Hepatic stellate cell (primary cell): ENCODE measurements at places on chromosomes 3 and 15.

- DNase-seq, result no peak
Observed at GRCh38 chr15:72820278-72820677, 36.7 kb upstream of the ADPGK start.

DNA sequence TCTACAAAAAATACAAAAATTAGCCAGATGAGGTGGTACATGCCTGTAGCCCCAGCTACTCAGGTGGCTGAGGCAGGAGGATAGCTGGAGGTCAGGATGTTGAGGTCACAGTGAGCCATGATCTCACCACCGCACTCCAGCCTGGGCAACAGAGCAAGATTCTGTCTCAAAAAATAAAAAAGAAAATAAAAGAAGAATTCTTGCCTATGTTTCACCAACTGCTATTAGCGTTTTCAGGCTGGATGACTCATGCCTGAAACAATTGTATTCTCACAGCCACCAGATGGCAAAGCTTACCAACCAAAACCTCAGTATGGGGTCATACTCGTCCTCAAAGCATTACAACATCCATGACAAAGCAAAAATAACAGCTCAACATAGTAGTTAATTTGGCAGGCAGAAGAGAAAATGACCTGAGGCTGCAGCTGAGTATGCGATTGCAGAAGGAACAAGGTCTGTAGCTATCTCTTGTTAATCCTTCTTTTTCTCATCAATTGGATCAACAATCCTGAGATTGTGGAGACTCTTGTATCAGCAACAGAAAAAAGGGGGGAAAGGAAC is 52.2 kb downstream of the TP53BP1 start:
- peak; percentile 83 for DNase-seq

GRCh38 chr3:172256101-172256734 is 192.0 kb downstream of the GHSR start:
- no peak for DNase-seq

DNA sequence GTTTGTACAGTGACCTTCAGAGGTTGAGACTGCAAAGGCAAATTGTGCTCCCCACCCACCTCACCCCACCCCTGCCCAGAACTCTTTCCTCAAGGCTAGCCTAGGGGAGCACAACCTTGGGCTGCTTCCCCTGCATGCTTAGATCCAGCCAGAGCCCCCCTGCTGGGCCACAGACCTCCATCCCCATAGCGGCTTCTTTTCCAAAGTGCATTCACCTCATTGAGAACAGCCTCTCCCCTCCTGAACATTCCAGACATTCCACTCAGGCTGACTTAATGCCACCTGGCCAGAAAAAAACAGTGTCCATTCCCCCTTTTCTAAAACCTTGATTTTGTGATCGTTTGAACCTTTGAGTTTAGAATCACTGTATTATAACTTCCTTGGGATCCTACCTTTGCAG is 124.4 kb upstream of the TOPAZ1 start:
- DNase-seq, result no peak

DNA sequence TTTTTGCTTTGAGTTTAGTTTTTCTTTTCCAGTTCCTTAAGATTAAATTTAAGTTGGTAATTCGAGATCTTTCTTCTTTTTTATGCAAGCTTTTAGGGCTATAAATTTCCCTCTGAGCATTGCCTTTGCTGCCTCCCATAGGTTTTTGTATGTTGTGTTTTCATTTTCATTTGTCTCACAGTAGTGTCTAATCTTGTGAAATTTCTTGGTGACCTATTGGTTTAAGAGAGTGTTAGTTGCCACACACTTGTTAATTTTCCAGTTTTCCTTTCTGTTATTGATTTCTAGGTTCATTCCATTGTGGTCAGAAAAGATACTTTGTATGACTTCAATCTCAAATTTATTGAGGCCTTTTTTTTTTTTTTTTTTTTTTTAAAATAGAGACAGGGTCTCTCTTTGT is 18.3 kb upstream of the IL20RB start:
- no peak for DNase-seq

- DNase-seq, result no peak
Observed at GRCh38 chr15:89855948-89856347, 37.8 kb downstream of the AP3S2 start.

- DNase-seq, result no peak
Observed at GRCh38 chr3:159978353-159978752, 10.3 kb upstream of the IL12A start.

DNA sequence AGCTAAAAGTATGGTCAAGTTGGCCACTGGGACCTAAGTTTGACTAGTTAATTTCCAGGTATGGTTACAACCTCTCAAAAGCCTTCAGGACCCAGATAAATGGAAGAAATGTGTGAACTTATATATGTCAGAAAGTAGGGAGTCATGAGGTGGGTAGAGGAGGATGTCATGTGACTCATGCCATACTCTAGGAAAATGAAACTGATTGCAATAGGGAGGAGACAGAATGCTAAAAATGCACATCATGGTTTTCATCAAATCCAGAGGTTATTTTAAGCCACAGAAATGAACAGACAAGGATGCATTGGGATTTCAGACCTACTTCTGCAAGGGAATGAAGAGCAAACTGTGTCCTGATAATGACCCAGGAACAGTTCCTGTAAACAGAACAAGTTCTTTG is 310.0 kb downstream of the EDEM1 start:
- no peak for DNase-seq

DNA sequence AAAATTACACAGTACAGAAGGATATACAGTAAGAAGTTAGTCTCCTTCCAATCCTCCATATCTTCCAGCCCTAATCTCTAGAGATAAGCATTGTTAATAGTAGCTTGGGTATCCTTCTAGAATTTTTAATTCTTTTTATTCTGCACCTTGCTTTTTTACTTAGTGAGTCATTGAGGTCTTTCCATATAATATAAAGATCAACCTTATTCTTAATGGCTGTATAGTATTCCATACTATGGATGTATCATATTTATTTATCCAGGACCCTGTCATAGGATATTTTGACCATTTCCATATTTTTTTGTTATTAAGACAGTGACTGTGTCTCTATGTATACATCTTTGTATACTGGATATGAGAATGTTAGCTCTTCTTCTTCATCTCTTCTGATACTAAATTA is 36.3 kb upstream of the SKOR1 start:
- no peak for DNase-seq

DNA sequence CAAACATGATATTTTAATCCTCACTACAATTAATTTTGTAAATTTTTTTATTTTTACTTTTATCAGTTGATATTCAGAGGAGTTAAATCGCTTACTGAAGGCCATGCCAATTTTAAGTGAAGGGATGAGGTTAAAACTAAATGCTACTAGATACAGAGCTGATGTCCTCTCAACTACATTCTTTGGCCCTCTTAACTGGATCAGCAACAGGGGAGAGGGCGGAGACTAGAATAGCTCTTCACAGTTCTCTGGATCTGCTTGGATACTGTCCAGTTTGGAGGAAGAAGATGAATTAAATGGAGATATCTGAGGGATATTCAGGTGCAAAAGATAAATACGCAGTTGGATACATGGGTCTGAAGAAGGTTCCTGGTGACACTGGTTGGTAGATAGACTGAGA is 85.6 kb upstream of the LYSMD4 start:
- DNase-seq, result no peak

DNA sequence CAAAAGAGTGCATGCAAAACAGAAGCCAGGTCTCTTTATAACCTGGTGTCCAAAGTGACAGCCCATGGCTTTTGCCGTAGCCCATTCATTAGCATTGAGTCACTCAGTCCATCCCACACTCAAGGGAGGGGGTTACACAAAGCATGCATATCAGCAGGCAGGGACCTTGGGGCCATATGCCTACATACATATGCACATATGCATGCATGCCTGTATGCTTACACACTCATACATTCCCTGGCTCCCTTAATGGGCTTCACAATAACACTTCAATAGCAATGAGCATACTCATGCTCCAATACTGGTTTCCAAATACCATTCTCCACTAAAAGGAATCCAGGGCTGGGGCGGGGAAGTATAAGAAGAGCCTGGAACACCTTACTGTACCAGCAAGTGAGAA is 22.0 kb downstream of the TRPM1 start:
- peak; percentile 65 for DNase-seq

- DNase-seq, result no peak
Observed at GRCh38 chr15:71888797-71889196, 78.4 kb downstream of the NR2E3 start.

- no peak for DNase-seq
Observed at GRCh38 chr3:177883957-177884356, 652.3 kb upstream of the KCNMB2 start.

GRCh38 chr15:66071160-66071920 is 182.2 kb downstream of the MEGF11 start:
- no peak for DNase-seq

DNA sequence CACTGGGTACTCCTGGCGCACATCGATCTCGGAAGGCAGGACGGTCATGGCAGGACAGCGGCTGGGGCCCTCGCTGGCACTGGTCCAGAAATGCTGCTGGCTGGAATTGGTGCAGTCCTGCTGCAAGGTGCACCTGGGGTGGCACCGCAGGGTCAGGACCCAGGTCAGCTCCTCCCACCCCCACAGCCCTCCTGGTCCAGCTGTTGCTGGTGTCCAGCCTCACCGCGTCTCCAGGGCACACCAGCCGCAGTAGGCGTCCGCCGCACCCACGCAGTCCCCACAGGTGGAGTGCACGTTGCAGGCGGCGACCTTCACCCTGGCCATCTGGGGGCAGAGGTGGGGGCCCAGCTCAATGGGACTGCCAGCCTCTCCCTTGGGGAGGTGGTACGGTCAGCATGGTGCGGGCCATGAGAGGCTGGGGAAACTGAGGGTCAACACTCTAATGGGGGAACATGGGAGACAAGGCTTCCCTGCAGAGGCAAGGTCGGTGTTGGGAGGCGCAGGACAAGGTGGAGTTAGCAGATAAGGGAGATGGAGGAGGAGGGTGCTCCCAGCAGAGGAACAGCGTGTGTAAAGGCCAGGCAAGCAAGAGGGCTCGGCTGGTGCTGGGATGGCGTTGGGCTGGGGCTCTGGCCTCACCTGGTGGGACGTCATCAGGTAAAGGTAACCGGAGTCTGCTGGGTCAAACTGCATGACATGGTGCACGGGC is 20.4 kb downstream of the PLXND1 start:
- no peak for DNase-seq

DNA sequence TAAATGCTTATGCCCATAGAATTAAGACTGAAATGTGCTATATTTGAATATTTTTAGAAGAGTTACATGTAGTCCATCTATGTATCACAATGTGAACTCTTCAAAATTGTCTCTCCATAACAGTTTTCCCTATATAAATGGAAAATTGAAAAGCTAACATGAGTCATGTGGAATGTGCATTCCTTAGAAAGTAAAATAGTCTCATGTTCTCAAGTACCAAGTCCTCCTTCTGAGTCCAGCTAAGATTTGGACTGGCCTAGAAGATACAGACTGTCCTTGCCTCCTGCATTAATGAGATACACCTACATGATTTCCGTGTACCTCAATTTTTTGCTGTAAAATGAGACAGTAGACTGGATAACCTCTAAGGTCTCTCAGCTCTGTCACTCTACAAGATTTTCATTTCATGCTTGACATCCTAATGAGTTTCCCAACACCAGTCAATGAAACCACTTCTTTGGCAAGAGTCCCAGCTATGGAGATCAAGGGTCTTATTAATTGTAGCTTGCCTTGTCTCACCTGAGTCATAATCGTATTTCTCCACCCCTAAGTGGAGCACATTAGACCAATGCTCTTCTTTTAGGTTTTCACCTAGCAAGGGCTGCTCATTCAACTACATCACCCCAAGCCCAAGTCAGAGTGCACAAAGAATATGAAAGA is 350.6 kb upstream of the IL12A start:
- DNase-seq, result no peak

GRCh38 chr15:36362509-36362915 is 216.9 kb upstream of the CDIN1 start:
- peak; percentile 18 for DNase-seq

DNA sequence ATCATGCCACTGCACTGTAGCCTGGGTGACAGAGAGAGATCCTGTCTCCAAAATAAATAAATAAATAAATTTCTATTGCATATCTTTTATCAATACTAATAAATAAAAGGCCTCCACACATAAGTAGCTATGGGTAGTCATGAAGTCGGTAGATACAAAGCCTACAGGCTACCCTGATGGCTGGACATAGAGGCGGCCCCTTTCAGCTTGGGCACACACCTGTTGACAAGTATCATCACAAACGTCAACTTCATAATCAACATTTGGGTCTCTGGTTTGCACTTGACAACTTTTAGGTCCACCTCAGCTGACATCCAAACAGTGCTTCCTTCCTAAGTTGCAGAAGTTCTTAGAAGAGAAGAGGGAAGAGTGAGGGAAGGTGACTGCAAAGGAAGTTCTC is 53.4 kb downstream of the ITGA11 start:
- no peak for DNase-seq

DNA sequence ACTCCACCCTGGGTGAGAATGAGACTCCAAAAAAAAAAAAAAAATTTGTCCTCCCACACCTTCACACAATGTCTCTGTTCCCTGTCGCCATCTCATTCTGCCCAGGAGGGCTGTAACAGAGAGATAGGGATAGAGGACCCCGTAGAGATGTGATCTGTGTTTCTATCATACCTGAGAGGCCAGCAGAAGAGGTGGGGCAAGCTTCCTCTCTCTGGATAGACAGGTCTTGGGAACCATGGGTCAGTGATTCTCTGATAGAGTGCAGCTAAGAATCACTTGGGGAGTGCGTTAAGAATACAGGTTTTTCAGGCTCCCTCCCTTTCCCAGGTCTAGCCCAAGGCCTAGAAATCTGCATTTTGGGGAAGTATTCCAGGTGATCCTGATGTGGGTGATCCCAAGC is 8.3 kb downstream of the CA12 start:
- no peak for DNase-seq

DNA sequence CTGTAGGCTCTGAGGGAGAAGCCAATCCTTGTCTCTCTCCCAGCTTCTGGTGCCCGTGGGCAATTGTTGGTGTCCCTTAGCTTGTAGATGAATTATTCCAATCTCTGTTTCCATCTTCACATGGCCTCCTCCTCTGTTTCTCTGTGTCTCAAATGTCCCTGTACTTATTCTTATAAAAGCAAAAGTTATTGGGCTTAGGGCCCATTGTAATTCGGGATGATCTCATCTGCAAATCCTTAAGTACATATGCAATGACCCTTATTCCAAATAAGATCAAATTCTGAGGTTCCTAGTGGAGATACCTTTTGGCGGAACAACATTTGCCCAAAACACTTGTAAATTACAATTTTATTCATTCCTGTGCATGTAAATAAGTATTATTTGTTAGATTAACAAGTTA is 147.4 kb upstream of the EPHA3 start:
- no peak for DNase-seq

GRCh38 chr15:96158938-96159337 is 171.6 kb upstream of the NR2F2 start:
- DNase-seq, result no peak

GRCh38 chr3:10286596-10287295 is 6.0 kb downstream of the GHRL start:
- DNase-seq, result peak; percentile 53

DNA sequence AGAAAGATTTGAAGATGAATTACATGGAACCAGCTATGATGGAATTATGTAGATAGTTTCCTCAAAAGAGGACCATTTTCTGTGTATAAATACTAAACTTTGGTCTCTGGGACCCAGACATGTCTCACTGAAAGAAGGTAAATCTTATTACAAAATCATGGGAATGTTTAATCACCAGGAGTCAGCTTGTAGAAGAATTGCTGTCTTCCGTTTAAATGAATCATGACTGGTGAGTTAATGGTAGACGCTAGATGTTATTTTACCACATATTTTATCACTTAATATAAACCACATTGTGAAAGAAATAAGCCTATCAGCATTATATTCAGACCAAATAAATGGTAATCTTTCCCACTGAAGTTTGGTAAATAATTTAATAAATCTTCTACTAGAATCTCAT is 322.3 kb upstream of the SUCLG2 start:
- DNase-seq, result peak; percentile 2

GRCh38 chr15:63945838-63946298 is 100.4 kb downstream of the DAPK2 start:
- no peak for DNase-seq

- DNase-seq, result no peak
Observed at GRCh38 chr15:65960586-65960985, 91.3 kb downstream of the RAB11A start.
